ENCODE measurements at places on chromosomes 1 and 21.
A peak's percentile ranks its signal among the peaks of the same experiment; 100 is the strongest.

DNA sequence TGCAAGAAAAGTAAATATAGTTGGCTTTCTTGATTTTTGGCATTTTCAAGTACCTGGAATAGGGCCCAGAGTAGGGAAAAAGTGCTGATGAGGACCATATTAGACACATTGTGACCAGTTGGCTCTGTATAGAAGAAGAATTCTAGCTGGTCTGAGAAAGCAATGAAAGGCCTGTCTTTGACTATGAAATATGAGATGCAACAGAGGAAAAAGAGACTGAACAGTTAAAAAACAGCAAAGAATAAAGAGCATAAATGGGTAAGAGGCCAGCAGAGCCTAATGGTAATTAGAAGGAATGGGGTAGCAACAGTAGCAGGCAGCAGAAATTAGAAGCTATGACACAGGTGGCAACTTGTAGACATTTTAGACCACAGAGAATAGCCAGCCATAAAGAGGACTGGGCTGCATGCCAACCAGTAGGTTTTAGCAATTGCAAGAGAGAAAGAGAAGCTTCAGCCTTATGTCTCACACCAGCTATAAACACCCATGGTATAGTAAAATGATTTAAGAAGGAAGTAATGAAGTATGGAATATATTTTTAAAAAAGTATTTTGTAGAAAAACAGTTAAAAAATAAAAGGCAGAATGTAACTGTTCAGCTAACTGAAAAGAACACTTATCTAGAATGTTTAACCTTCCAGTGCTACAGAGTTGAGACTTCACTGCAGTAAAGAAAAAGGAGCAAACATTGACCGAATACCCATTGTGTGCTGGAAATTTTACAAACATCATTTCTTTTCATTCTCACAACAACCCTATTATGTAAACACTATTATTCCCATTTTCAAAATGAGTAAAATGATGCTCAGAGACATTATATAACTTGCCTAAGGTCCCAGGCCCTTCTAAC lies 114.1 kb downstream of the LHX4 start:
- DNase-seq, result peak; percentile 19

GRCh38 chr1:17392199-17392740 lies 20.3 kb downstream of the PADI6 start:
- DNase-seq, result no peak

GRCh38 chr1:188949701-188950100 lies 1528.0 kb downstream of the BRINP3 start:
- no peak for DNase-seq

DNA sequence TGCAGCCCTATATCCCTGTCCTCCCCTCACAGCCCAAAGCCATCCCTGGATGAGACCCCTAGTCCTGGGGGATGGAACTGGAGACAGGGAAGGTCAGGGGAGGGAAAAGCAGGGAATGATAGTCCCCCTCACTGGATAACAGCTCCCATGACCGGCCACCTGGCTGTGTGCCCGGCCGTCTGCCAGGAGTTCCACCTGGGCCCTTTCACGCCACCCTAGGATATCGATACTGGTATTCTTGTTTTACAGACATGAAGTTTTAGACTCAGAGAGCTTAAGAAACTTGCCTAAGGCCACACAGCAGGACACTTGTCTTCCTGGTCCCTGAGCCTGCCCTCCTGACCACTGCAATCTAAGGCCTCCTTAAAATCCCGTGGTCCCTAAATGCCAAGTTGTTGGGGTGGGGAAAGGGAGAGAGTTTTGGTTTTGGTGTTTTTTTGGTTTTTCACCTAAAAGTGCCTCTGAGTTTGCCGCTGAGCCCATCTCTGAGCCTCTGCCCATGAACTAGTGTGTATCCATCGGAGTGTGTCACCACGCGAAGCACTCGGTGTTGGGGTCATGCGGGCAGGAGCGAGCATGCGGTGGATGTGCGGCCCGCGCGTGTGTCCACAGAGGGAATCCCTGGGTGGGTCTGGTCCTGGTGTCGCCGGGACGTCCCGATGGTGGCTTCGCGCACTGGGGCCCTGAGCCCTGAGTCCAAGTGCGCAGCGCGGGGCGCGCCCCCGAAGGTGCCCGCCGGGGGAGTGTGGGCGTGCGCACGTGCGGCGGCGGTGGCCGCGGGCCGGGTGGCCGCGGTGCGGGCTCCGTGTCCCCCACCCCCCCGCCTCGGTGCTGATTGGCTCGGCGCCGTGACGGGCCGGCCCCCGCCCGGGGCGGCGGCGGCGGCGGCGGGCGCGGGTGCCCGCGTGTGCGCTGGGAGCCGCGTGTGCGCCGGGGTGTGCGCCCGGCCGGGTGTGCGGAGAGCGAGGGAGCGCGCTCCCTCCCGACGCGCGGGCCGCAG lies at the start of gene EPHA8:
Gene EPHA8, plus strand, starts transcription at position 906 of the 1,000 bp plus-strand sequence. CDS start 147 bp downstream, outside the sequence.
- DNase-seq, result no peak

DNA sequence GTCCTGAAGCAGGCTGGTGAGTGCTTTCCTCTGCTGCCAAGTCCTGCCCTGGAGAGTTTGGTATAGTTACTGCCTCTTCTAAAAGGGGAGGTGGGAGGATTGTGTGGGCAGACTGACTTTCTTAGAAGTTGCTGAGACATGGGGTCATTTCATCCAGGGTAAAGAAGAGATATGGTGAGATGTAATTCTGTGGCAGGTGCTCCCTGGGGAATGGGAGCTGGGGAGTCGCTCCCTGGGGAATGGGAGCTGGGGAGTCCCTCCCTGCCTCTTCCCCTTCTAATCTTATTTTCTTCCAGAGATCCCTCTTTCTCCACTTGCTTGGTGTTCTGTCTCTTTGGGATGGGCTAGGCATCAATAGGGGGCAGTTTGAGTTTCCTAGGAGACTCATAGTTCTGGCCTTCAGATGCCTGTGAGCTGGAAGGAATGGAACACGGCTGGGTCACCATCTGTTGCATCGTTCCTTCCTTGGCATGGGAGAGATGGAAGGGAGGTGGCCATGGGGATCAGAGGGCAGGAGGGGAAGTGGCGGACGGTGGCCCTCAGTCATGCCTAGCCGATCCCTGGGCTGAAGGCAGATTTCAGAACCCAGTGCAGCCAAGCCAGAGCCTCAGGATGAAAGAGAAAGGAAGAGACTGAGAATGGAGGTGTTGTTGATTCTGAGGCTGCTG lies 59.0 kb downstream of the NFASC start:
- DNase-seq, result no peak

GRCh38 chr1:199042193-199042592 lies 403.4 kb downstream of the PTPRC start:
- no peak for DNase-seq

- no peak for DNase-seq
These were observed 124.2 kb downstream of the MACF1 start for GRCh38 chr1:39328586-39329121.

- DNase-seq, result peak; percentile 66
These were observed 22.4 kb downstream of the STPG1 start for GRCh38 chr1:24390924-24391782.

DNA sequence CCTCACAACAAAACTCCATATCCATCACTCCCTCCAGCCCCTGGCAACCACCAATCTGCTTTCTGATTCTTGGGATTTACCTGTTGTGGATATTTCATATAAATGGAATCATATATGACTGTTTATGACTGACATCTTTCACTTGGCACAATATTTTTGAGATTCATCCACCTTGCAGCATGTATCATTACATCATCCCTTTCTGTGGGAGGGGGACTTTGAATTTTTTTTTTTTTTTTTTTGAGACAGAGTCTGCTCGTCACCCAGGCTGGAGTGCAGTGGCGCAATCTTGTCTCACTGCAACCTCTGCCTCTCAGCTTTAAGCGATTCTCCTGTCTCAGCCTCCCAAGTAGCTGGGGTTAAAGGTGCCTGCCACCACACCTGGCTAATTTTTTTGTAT lies 128.2 kb downstream of the ITSN1 start:
- no peak for DNase-seq

DNA sequence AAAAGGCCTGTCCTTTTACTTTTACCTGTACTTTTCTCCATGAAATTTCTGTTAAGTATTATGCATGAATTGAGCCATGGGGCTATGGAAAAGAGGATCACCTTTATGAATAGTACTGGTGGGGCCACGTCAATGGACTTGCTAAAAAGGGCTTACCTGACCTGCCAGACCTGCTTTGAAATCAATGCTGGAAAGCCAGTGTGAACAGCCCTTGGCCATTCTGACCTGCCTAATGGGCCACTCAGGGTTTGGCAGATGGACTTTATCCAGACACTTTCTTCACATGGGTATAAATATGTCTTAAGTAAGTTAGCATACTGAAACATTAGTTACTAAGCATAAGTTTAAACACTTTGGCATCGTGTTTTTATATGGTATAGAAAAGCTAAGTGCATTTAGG lies 8.3 kb upstream of the GUK1 start:
- DNase-seq, result no peak

GRCh38 chr1:16111771-16112595 lies 38.5 kb upstream of the FAM131C start:
- no peak for DNase-seq

DNA sequence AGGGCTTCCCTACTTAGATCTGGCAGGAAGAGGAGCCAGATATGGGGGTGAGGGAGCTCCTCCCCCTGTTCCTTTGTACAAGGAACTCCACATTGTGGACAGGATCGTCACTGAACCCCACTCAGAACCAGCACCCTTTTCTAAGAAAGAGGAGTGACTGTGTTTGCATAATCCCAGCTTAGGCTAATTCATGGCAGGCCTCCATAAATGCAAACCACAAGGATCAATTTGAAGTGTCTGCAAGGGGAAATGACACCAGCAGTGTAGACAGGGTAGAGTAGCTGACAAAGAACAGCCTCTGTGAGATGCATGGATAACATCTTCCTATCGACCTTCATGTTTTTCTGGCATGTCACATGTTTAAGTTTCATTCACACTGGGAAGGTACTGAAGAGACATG lies 11.7 kb downstream of the MX1 start:
- DNase-seq, result no peak

DNA sequence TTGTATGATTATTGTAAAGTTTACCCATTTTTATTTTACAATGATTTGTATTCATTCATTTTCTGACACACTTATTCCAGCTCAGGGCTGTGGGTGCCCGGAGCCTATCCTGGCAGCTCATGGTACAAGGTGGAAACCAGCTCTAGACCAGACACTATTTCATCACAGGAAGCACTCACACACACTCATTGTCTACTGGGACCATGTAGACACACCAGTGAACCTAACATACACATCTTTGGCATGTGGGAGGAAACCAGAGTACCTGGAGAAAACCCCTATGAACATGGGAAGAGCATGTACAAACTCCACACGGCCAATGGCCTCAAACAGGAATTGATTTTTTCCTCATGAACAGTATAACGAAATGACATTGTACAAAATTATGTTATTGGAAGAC lies 2.4 kb downstream of the DTL start:
- DNase-seq, result no peak

- DNase-seq, result no peak
These were observed 75.0 kb upstream of the ACTRT2 start for GRCh38 chr1:2946291-2946690.

DNA sequence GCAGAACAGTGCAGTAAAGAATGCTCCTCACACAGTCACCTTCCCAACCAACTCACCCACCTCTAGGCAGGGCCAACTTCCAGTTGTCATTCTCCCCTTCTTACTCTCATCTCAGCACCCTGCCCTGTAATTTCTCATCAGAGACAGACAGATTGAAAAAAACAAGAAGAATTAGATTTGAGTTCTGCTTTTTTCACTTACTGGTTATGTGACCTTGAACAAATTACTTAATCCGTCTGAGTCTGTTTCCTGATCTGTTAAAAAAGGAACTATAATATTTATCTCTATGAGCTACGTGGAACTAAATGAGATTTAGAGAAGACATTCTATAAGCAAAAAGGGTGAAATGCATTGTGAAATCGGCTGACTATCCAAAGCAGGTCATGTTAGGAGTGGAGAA lies 330.3 kb downstream of the ZNF326 start:
- DNase-seq, result no peak

DNA sequence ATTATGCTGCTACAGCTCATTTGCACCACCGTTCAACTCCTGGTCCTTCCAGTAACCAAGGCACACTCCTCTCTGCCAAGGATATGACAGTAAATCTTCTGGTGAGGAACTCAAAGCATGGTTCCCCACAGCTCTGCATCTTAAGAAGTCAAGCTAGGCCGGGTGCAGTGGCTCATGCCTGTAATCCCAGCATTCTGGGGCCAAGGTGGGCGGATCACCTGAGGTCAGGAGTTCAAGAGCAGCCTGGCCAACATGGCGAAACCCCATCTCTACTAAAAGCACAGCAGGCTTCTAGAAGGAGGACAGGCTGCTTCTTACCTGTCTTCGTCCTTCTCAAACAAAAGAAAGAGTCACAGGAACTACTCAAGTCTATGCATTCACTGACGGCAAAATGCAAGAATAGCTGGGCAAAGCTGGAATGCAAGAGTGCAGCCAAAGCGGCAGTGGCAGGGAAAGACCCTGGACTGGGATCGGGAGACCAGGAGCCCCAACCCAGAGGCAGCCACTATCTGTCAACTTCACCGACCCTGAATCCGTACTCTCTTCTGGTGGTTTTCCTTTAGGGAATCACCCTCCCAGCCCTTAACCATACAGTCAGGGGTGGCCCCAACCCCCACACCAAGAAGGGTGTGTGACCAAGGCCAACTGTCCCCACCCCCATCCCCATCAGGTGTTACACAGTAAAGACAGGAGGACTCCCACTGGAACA lies 75.5 kb downstream of the NPHP4 start:
- no peak for DNase-seq

DNA sequence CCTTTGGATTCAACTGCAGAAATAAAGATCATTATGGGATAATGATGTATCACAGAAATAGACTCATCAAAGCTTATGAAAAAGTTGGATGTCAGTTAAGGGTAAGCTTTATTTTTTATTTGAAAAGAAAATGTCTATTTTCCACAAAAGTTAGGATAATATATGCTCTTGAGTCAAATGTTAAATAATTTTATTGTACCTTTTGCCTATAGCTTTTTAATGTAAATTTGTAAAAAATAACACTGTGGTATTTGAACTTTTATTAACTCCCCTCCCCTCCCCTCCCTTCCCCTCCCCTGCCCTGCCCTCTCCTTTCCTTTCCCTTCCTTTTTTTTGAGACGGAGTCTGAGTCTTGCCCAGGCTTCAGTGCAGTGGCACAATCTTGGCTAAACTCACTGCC lies 24.9 kb downstream of the MORC3 start:
- DNase-seq, result no peak

- DNase-seq, result no peak
These were observed 53.1 kb downstream of the PCSK9 start for GRCh38 chr1:55092475-55092874.

DNA sequence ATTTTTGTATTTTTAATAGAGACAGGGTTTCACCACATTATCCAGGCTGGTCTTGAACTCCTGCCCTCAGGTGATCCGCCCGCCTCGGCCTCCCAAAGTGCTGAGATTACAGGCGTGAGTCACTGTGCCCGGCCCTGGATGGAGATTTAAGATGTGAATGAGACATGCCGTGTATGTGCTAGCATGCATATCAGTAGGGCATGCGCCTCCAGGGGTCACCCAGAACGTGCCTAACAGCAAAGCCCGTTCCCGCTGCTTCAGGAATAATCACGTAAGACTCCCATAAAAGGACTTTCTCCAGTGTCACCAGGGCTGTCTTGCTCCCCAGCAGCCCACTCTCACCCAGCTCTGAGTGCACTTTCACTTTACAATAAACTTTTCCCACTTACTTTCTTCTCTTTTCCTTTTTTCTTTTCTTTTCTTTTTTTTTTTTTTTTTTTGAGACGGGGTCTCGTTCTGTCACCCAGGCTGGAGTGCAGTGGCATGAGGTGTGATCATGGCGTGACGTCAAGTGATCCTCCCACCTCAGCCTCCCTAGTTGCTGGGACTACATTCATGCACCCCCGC lies 46.9 kb upstream of the DISP3 start:
- no peak for DNase-seq

Measured in GM12864 (cell line).